Sigmoid colon (tissue), 7 donors: ENCODE measurements at places on chromosomes 16 and 17. TPM values are rescaled to one million over a fixed set of nuclear protein-coding genes. Genes with fewer than 3 reads are reported as not detected.
A peak's percentile ranks its signal among the peaks of the same experiment; 100 is the strongest.

The C17orf50 gene
- polyA plus RNA-seq = 0.07 TPM

- no peak overlapping the region for H3K27ac ChIP-seq
- no peak overlapping the region for H3K4me3 ChIP-seq
- no peak for DNase-seq
- H3K4me1 ChIP-seq = peaks cover 20% of the 10 kb centered on the region
- H3K27me3 ChIP-seq = no peaks in the 10 kb centered on the region
Observed at GRCh38 chr17:8623591-8623990, 6.9 kb downstream of the MYH10 start.

DNA sequence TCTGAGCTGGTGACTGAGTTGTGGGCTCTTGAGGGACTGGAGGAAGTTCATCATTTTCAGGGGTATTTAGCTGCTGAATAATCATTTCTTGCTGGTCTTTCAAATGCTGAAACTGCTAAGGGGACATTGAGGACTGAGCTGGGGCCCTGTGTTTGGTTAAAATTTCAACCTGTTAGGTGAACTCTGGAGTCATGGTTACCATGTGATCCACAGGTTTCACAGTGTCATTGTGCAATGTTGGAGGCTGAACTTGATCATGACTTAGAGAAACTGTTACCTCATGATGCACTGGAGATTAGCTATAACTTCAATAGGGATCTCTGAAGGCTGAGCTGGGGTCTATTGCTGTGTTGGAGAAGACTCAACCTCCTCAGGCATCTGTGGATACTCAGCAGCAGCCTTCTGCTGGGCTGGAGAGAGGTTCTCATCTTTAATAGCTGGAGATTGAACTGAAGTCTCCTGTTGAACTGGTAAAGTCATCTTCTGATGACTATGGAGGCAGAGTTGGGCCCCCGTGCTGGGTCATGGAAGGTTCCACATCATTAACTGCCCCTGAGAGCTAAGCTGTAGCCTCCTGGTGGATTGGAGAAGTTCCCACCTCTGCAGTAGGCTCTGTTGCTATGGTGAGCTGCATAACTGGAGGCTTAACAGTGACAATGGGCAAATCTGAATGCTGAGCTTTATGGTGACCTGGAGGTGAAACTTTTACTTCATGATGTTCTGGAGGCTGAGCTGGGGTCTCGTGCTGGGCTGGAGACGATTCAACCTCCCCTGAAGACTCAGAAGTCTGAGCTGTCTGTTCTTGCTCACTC is 15.2 kb downstream of the RDM1 start:
- no peaks in the 10 kb centered on the region for H3K27me3 ChIP-seq
- H3K4me3 ChIP-seq = no peak overlapping the region
- DNase-seq = no peak
- no peaks in the 10 kb centered on the region for H3K4me1 ChIP-seq
- H3K27ac ChIP-seq = no peak overlapping the region

GRCh38 chr16:55081622-55082590 is 151.2 kb downstream of the IRX5 start:
- H3K4me1 ChIP-seq = no peaks in the 10 kb centered on the region
- H3K27me3 ChIP-seq = no peaks in the 10 kb centered on the region
- no peaks in the 10 kb centered on the region for H3K36me3 ChIP-seq
- no peak for DNase-seq

DNA sequence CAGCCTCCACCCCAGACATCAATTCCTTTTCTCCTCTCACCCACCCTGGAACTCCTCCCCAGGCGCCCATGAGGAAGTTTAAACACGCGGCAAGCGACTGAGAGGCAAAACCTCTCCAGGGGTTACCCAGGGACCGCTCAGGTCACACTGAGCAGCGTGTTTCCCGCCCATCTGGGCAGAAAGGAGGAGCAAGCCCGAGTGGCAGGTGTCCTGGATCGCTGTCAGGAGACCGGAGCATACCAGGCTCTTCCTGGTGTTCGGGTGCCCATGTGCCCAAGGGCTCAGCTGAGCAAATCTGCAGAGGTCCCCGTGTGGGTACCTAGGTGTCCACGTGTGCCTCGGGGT is 491 bp downstream of the SLC25A19 start:
- peak overlapping the region; percentile 90 for H3K27ac ChIP-seq
- H3K27me3 ChIP-seq = no peaks in the 10 kb centered on the region
- no peaks in the 10 kb centered on the region for H3K4me1 ChIP-seq
- no peaks in the 10 kb centered on the region for H3K36me3 ChIP-seq
- peak overlapping the region; percentile 71 for H3K4me3 ChIP-seq
- no peak for DNase-seq
